ENCODE measurements at places on chromosomes 4 and X.

- no peak for DNase-seq
Measured at GRCh38 chrX:101232316-101232715, 12.7 kb downstream of the DRP2 start.

GRCh38 chrX:130874751-130875150 is 28.3 kb downstream of the ENOX2 start:
- no peak for DNase-seq

GRCh38 chrX:17839269-17839668 is 21.8 kb downstream of the RAI2 start:
- no peak for DNase-seq

GRCh38 chr4:127533028-127533700 is 99.6 kb upstream of the INTU start:
- DNase-seq = no peak

DNA sequence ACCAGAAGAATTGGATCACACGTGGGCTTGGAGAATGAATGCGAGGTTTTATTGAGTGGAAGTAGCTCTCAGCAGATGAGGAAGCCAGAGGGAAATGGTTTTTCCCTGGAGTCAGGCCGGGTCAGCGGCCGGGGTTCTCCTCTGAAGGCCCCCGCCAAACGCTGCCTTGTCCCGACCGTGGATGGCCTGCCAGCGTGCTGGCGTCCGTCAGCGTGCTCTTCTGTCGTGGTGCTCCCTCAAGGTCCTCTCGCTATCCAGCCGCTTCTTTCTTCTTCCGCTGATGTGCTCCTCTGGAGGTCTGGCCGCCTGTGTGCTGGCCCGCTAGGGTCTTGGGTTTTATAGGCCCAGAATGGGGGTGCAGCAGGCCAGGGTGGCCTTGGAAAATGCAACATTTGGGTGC is 632.2 kb downstream of the TRAM1L1 start:
- no peak for DNase-seq

- no peak for DNase-seq
Measured at GRCh38 chr4:120801137-120801758, 121.3 kb downstream of the PRDM5 start.

DNA sequence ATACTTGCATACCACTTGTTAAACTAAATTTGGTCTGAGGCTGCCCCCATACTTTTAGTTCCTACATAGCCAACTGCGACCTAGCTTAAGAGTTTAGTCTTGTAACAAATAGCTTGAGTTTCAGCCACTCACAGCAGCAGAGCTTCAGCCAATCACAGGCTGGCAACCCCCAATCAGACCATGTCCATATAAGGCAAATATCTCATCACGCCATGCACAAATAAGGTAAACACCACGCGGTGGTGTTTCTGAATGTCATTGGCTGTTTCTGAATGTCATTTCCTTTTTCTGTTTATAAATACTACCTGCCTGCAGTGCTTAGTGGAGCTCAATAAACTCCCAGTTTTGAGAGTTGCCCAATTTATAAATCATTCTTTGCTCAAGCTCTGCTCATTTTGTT is 143.1 kb upstream of the MAD2L1 start:
- DNase-seq = no peak

GRCh38 chrX:20969565-20969964 is 404.7 kb upstream of the CNKSR2 start:
- no peak for DNase-seq

DNA sequence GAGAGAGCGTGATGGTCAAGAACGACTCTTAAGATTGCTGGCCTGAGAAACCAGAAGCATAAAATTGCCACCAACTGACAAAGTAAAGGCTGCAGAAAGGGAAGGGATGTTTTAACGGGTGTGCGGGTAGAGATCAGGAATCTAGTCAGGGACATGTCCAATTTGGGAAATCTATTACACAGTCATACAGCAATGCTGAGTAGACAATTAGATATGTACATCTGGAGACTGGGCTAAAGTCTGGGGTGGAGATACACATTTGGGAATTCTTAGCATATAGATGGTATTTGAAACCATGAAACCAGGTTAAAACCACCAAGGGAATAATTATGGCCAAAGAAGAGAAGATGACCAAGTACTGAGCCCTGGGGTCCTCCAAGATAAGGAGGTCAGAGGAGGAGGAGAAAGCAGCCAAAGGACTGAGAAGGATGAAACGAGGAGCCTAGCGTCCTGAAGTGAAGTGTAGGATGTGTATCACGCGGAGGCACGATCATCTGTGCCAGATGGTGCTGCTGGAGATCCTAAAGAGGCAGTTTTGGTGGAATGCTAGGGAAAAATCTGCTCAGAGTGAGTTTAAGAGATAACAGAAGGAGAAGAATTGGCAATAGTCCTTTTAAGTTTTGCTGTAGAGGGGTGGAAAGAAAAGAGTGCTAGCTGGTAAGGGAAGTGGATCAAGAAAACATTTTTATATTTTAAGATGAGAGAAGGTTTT is 36.5 kb downstream of the SEC24D start:
- DNase-seq = no peak

DNA sequence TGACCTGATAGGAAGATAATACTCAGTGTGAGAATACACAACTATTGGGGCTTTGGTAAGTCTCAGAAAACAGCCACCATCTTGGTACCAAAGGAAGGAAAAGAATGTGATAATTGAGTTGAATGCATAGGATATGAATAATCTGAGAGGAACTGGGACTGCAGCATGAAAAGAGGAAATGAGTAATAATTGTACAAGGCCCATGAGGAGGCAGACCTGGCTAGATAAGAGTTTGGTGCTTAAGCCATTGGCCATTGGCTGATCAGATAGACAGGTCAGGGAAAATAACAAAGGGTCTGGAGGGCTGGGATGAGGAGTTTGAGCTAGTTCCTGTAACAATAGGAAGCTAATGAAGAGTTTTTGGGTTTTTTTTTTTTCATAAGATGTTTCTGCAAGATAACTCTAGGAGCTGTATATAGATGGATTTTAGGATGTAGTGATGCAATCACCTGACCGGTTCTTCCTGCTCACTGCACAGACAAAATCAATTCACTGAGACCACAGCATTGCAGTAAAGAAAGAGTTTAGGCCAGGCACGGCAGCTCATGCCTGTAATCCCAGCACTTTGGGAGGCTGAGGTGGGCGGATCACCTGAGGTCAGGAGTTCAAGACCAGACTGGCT is 5.3 kb upstream of the TRMT2B start:
- no peak for DNase-seq

GRCh38 chr4:7462509-7462971 is 27.8 kb upstream of the PSAPL1 start:
- DNase-seq = no peak

- no peak for DNase-seq
Measured at GRCh38 chr4:40241941-40242340, 45.1 kb downstream of the RHOH start.

GRCh38 chr4:4386296-4386735 is 586 bp upstream of the NSG1 start:
- DNase-seq = no peak

DNA sequence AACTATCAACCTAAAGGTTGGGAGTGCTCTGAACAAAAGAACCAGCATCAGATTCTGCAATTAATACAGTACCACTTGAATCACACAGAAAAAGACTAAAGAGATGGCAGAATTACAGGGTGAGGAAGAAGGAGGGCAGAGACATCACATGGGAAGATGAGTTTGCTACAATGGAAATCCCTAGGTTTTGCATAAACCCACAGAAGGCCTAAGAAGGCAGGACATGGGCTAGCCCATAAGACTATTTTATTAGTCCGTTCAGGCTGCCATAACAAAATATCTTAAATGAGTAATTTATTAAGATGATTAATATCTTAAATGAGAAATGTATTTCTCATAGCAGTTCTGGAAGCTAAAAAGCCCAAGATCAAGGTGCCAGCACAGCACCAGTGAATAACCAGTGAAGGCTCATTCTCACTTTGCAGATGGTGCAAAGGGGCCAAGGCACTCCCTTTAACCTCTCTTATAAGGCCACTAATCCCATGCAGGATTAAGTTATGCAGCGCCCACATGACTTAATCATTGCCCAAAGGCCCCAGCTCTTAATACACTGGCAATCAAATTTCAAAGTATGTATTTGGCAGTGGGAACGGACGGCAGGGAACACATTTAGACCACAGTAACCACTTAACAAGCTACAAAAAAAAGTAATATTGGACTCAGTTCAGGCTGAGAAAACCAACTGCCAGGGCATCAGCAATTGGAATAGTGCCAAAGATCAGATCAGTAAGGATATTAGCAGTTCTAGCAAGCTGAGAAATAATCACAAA is 47.6 kb upstream of the NEUROG2 start:
- no peak for DNase-seq

GRCh38 chr4:183840311-183840710 is 64.8 kb upstream of the STOX2 start:
- peak; percentile 49 for DNase-seq

DNA sequence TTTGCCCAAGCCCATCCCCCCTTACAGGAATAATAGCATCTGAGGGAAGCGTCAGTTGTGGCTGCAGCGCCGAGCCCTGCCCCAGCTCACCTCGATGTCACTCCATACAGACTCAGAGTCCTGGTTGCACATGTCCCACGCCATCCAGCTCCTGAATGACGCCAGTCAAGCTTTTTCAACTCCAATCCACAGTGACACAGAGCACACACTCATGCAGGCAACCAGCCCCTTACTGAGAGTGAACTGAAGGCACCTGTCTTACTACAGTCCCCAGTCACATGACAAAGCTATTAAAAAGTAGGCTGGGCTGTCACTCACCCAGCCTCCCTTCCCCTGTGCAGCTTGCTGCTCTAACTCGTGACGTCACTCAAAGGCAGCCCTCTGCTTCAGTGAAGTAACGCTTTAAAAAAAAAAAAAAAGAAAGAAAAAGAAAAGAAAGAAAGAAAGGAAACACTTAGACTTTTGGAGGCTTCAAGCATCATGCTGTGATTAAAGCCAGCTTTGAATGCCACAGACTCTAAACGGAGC is at the start of gene PPARGC1A:
Gene PPARGC1A (minus strand): TSS at position 234 of the 528 bp plus-strand sequence. CDS start 90 bp downstream, at position 144.
- DNase-seq = no peak

DNA sequence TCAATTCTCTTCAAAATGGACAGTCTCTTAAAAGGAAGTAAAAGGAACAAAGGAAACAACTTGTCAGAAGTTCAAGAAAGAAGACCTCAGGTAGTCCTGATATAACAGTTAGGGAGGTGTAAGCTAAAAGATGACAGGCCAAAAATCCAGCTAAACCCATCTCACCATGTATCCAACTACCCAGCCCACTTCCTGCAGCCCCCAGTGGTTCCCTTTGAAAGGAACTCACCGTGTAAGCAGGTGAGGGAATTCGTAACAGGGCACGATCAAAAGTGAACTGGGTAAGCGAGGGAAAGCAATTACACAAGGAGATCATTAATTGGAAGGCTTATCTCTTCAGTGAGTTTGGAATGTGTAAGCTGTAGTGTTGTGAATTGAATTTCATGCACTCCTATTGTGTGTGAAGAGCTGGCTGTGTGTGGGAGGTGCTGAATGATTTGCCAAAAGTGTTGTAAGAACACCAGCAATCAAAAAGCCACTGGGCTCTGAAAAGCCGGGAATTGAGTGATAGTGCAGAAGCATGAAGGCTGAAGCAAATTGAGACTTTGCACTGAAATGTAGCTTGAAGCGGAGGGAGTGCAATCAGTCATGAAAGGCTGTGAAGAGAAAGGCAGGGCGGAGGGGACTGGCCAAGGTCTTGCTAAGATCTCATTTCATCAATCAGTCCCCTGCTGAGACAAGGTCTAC is 914.2 kb upstream of the LCORL start:
- no peak for DNase-seq

DNA sequence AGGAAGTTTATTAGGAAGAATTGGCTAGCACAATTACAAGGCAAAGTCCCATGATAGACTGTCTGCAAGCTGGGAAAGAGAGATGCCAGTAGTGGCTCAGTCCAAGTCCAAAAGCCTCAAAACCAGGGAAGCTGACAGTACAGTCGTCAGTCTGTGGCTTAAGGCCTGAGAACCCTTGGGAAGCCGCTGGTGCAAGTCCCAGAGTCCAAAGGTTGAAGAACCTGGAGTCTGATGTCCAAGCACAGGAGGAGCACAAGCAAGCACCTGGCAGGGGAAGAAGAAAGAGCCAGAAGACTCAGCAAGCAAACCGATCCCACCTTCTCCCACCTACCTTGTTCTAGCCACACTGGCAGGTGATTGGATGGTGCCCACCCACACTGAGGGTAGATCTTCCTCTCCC is 51.3 kb upstream of the TMEM150C start:
- no peak for DNase-seq

DNA sequence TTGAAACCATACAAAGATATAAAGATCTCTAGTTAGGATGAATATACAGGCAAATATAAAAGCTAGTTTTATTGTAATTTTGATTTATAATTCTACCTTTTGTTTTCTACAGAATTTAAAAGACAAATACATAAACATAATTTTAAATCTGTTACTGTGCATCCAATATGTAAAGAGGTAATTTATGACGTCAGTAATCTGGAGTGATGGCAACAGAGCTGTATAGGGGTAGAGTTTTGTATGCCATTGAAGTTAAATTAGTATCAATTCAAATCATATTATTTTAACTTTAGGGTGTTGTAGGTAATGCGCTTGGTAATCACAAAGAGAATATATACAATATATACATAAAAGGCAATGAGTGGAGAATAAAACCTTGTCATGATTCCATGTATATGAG is 183.7 kb upstream of the ARHGAP24 start:
- no peak for DNase-seq

GRCh38 chrX:151985955-151986354 is 11.5 kb upstream of the GABRE start:
- no peak for DNase-seq

DNA sequence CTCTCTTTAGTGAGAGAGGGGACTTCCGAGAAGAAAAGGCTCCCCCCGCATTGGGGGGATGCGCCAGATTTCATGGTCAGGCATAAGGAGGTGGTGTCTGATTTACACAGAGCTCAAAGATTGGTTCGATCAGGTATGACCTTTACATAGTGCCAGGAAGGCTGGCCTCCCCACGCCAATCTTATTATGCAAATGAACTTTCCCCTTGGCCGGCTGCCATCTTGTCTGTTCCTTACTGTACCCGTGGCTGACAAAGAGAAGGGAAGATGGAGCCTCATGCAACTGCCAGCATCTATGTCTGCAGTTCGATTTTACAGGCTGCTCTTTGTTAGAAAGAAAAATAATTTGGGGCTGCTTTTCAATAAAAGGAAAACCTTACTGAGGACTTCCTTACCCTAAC is 197.2 kb downstream of the GPM6A start:
- no peak for DNase-seq

- DNase-seq = no peak
Measured at GRCh38 chr4:111405989-111406388, 739.3 kb upstream of the FAM241A start.

- DNase-seq = no peak
Measured at GRCh38 chrX:10507181-10507580, 113.2 kb downstream of the MID1 start.
